Amygdala (tissue), 56 donors: ENCODE measurements at places on chromosomes 5 and 9.

- DNase-seq: no peak
Observed at GRCh38 chr9:132006677-132007370, 72.8 kb downstream of the MED27 start.

DNA sequence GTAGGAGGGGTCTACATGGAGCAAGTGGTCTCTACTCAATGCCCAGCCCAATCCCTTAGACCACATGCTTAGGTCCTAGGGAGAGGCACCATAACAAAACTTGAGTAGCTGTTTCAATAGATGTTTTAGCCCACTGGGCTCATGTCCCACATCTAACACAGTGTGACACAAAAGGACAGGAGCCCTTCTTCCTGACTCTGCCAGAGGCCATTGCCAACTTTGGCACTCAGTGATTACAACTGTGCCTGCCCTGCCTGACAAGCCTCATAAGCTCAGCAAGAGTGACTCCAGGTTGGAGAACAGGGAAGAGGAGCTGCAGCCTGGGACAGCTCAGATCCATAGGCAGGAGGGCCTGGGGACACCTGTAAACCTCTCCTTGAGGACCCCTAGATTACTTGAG lies 230.8 kb downstream of the ENC1 start:
- DNase-seq: no peak

GRCh38 chr9:76654575-76654974 lies 109.7 kb upstream of the PCA3 start:
- no peak for DNase-seq

- DNase-seq: no peak
Observed at GRCh38 chr5:92508271-92508670, 1072.7 kb downstream of the NR2F1-AS1 start.

GRCh38 chr9:87520172-87520683 lies 22.6 kb downstream of the DAPK1 start:
- no peak for DNase-seq

- DNase-seq: no peak
Observed at GRCh38 chr9:4196376-4196775, 103.5 kb downstream of the GLIS3 start.

- DNase-seq: no peak
Observed at GRCh38 chr5:167850911-167851310, 440.5 kb upstream of the WWC1 start.

DNA sequence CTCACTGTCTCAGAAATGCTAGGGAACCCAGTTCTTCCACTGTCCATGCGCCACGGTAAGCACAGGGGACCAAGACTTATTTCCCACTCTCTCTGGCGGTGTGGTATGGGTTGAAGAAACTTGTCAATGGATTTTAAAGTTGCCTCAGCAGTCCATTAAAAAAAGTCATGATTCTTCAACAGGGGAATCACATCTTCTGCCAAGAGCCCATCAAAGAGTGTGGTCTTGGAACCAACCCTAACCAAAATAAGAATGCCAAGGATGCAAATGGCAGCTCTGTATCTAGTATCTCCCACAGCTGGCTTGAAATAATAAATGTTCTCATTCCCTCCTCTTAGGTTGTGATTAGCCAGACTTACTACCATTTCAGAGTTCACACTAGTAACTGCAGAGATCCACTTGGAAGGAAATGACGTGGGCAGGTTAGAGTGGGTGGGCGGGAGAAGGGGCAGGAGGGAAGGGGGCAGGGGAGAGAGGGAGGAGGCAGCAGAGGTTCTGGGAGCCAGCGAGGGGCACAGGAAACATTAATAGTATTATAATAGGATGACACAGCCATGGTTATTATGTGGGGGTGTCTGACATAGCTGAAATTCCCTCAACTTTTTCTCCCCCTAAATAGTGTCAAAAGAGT lies 17.6 kb downstream of the PTCH1 start:
- DNase-seq: no peak

GRCh38 chr5:139501381-139501780 lies 18.8 kb upstream of the STING1 start:
- DNase-seq: no peak

- no peak for DNase-seq
Observed at GRCh38 chr5:1831257-1831656, 30.1 kb downstream of the NDUFS6 start.

DNA sequence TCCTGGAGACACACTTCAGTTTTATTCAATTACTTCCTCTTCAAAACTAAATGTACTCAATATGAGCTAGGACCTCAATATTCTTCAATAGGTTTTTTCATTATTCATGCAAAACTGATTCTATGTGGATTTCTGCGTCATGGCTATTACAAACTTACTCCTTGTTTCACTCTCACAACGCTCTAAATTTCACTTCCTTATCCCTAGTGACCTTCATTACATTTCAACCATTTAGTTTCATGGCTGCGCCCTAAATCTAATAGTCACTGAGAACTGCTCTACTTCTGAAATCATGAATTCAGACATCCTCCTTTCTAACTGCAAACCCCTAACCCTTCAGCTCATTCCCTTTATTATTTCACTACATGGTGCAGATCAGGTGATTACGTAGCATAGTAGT lies 93.9 kb downstream of the SLC25A46 start:
- DNase-seq: no peak

DNA sequence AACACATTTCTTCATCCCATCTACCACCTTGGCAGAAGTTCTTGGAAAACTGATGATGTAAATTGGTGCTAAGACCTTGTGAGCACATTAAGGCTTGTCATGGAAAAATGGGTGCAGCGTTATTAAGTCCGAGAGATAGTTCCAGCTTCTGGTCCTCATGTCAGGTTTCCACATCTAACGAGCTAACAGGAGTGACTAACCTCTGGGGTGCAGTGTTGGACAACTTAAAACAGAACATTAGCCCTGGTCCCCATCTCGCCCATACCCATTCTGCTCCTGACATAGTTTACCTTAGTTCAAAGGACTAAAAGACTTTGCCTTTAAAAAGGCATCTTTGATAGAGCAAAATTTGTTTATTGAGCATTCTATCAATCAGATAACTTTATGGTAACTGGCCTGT lies 128.0 kb downstream of the SLC1A3 start:
- no peak for DNase-seq

GRCh38 chr5:16768184-16768583 lies 151.4 kb upstream of the RETREG1 start:
- DNase-seq: no peak

DNA sequence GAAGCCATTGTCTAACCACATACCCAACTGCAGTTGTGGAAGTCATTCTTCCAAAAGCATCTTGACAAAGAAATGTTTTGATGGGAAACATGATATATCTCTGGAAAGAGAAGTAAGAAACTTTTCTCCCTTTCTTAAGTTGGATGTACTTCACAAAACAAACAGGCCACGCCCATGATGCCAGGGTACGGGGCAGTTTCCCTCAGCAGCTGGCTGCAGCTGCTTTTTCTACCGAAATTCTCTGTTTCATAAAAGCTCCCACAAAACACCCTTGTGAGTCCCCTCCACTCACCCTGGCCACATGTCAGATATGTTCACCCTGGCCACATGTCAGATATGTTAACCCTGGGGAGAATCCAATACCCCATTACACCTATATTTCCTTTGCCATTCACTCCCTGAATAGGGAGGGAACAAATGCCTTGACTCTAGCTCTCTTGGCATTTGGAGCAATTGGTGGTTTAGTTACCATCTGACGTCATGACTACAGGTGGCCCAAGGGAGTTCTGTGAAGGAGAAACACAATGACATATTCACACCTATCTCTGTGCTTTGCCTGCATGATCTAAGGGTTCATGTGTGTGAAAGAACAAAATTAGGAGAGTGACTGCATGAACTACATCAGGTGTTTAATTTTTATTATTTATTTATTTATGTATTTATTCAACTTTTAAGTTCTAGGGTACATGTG lies 103.0 kb downstream of the AOPEP start:
- DNase-seq: no peak

GRCh38 chr5:142870532-142871362 lies 100.6 kb downstream of the ARHGAP26 start:
- DNase-seq: no peak

DNA sequence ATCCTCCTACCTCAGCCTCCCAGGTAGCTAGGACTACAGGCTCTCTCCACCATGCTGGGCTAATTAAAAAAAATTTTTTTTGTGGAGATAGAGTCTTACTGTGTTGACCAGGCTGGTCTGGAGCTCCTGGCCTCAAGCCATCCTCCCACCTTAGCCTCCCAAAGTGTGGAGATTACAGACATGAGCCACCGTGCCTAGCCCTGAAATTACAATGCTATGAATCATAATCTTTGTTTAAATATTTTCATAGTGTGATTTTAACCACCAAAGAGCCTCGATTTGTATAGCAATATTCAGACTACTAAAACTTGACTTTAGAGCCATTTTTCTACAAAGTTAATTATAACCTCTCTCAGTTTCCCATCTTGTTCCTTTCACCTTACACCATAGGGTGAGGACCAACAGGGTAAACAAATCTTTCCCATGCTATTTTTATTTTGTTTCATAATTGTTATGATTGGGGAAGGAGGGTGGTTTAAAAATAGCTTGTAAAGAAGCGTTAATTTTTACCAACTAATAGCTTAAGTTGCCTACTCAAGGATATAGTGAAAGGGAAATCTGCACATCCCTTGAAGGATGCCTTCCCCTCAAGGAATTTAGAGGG lies 32.7 kb downstream of the UBE2D2 start:
- DNase-seq: no peak

DNA sequence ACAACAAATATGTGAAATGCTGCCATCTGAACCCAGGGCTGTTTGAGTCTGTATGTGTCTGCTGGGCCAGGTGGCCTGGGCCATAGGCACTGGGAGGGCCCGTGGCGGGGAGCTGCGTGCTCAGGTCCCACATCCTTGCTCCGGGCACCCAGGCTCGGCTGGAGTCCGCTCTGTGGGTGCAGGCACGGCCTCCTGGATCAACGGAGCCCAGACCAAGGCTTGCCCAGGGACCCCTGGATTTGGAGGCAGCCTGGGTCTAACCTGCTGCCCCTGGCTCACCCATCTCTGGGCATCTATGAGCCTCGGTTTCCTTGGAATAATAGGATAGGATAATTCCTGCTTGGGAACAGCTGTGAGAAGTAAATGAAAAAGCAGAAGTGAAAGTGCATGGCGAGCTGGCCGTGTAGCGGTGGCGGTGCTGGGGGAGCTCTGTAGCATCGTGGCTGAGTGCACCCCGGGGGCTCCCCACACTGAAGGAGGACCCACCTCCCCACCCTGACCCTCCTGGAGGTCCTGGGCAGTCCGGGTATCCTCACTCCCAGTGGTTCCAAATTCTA lies 1.2 kb downstream of the CDHR2 start:
- DNase-seq: no peak

- no peak for DNase-seq
Observed at GRCh38 chr9:136694163-136694871, 7.1 kb upstream of the AGPAT2 start.

DNA sequence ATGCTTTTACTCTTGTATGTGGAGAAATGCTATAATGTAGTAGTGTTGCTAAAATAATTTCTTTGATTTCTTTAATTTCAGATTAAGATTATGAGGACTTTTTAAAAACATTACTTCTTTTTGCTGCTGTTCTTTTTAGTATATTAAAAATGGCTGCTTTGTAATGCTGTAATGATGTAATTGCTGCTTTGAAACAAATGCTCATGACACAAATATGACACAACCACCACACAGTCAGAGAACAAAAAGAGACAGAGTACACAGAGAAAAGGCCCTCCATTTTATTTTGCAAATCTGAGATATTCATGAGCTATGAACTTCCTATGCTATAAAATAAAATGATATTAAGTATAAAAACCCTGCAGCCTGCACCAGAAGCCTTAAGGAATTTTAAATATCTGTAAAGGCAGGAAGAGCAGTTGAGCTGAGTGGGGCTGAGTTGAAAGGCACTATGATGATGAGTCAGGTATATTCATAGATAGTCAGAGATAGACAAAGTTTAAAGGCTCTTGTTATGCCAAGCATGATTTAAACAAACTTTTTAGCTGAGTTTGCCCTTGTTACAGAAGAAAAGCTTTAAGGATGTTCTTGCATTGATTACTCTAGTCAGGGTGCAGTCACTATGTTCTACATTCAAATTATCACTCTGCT lies 5.1 kb upstream of the POU5F2 start:
- no peak for DNase-seq

- DNase-seq: no peak
Observed at GRCh38 chr5:32542216-32543059, 42.9 kb upstream of the SUB1 start.

DNA sequence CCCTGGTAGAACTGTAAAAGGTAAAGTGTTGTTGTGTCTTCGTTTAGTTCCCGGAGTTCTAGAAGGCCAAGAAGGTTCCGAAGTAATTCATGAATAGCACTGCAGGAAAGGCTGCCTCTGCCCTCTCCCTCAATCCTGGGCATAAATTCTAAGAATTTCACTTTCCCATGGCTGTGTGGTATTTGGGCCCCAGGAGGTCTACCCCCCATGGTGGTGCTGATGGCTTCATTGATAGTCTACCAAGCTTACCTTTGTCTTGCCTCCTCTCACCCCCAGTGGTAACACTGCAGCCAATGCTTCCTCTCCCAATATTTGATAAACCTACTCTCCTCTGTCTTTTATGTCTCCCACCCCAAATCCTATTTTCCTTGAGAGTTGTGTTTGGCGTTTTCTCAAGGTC lies 39.5 kb downstream of the ADAMTS16 start:
- DNase-seq: no peak

GRCh38 chr5:122390154-122390553 lies 78.1 kb downstream of the SNCAIP start:
- no peak for DNase-seq

DNA sequence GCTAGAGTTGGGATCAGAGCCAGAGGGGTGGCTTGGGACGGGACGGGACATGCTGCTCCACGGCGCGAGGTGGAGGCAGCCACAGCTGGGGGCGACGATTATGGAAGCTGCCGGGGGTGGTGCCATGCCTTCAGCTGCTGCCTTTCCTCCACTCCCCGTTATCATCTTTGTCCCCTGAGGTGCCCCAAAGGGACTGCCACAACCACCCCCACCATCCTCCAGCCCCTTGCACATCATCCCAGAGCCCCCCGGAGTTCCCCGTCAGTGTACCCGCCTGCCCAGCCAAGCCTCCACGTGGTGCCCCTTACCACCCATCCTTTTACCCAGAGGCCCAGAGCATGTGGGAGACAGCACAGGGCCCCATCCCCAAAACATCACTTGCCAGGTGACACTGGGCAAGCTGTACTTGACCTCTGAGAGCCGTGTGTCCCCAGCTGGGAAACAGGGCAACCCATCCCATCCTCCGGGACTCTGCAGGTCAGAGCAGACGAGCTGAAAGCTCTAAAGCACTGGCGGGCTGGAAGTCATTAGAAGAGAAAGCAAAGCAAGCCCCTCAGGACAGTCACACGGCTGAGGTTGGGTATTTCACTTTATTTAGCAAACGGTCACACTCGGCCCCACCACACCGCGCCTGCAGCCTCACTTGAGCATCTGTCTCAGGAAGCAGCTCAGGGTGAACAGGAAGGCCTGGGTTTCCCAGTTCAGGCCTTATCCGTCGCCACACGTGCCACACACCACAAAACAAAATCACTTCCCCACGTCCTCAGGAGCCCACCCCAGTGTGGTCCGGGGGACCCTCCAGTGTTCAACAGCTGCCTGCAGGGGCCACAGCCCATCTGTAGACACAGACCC lies 19.5 kb upstream of the MXD3 start:
- no peak for DNase-seq

GRCh38 chr5:151709109-151709735 lies 22.5 kb upstream of the SPARC start:
- no peak for DNase-seq
